ENCODE measurements at places on chromosomes 2 and 18.

DNA sequence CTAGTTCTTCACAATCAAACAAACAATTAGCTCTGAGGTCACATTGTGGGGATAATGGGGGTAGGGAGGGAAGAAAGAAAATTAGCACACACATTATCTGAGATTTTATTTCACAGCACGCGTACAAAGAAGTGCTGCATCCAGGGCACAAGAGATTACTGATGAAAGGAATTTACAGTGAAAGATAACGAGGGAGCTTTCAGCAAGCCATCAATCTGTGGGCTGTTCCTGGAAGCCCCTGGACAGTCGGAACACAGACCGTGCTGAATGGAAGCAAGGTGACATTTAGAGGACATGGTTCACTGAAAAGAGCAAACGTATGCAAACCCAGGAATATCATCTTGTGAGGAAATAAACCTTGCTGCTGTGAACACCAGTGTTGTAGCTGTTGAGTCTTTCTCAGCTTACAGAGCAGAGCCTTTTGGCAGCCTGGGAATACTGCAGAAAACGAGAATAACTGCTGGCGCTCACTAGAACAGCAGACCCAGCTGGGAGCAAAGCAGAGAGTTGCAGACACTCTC, 63.2 kb downstream of the SCG2 start:
- no peak for DNase-seq

DNA sequence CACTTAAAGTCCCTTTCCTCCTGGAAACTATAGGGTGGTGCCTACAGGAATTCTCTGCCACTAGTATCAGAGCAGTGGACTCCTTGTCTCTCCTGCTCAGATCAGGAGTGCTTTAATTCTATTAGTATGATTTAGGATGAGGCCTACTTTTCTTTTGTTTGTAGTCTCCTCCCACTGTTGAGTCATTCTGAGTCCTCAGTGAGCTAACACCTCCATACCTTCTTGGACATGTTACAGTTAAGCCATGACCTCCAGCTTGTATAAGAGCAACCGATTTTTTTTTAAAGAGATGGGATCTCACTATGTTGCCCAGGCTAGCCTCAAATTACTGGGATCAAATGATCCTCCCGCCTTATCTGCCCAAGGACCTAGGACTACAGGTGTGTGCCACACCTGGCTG, 48.7 kb upstream of the OTOF start:
- no peak for DNase-seq

DNA sequence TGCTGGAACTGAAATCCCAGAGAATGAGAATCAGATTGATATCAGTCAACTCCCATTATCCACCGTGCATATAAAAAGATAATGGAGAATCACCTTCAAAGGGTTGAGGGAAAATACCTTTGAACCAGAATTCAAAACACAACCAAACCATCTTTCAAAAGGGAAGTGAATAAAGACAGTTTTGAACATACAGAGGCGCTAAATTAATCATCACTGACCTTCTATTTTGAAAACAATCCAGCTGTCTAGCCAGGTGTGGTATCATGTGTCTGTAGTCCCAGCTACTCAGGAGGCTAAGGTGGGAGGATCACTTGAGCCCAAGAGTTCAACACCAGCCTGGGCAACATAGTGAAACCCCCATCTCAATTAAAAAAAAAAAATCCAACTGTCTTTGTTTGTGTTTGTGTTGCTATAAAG, 63.6 kb downstream of the TRABD2A start:
- DNase-seq = no peak

DNA sequence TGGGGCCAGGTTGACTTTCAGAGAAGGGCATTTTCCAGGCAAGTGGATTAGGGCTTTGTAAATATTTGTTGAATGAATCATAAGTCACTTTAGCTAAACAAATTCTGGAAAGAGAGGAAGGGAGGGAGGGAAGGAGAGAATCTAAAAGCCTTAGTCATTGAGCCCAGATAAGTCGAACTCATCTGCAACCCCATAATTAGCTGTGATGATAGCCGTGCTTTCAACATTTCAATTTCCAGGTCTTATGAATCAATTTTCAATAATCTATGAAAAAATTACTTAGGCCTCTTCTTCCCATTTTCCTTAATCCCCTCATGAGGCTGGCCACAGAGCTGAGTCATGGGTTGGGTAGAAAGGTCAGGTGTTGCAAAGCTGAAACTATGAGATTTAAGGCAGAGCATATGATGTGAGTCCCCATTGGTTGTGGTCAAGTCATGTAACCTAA, 111.9 kb upstream of the MAPRE2 start:
- peak; percentile 9 for DNase-seq

DNA sequence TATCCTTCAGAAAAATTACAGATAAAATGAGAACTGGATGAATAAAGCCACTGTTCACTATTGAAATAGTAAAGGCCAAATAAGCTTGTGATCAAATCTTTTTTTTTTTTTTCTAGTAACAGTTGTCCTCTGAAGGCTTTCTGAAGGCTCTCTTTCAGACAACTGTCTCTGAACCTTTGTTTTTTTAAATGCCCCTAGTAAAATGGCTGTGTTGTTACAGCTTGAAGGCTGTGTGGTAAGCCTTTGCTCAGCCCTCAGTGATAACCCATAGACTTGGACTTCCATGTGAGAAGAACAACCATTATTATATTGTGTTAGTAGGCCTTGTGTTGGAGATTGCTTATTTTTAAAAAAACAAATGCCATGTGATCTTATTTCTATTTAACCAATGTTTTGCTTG, 17.6 kb downstream of the FMNL2 start:
- no peak for DNase-seq

DNA sequence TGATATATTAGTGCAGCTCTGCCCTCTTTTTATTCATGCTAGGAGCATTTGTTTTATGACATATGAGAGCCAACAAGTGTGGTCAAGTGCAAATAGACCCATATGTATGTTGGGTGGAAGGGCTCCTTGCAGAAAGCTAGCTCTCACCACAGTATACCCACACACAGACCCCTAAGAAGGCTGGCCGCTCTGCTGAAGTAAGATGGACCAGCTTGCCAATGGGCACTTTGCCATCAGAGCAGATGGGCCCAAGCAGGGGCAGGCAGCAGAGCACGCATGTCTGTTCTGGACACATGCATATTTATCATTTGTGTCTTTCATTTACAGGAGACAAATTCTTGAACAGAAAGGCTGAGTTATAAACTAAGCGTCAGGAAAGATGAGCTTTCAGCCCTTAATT, 187.5 kb upstream of the DTNA start:
- DNase-seq = no peak

GRCh38 chr2:191797942-191798876, 48.7 kb downstream of the CAVIN2 start:
- DNase-seq = no peak

GRCh38 chr2:3647831-3648651, 10.0 kb upstream of the ALLC start:
- DNase-seq = no peak

GRCh38 chr2:69305712-69306392, 81.2 kb downstream of the GFPT1 start:
- no peak for DNase-seq

DNA sequence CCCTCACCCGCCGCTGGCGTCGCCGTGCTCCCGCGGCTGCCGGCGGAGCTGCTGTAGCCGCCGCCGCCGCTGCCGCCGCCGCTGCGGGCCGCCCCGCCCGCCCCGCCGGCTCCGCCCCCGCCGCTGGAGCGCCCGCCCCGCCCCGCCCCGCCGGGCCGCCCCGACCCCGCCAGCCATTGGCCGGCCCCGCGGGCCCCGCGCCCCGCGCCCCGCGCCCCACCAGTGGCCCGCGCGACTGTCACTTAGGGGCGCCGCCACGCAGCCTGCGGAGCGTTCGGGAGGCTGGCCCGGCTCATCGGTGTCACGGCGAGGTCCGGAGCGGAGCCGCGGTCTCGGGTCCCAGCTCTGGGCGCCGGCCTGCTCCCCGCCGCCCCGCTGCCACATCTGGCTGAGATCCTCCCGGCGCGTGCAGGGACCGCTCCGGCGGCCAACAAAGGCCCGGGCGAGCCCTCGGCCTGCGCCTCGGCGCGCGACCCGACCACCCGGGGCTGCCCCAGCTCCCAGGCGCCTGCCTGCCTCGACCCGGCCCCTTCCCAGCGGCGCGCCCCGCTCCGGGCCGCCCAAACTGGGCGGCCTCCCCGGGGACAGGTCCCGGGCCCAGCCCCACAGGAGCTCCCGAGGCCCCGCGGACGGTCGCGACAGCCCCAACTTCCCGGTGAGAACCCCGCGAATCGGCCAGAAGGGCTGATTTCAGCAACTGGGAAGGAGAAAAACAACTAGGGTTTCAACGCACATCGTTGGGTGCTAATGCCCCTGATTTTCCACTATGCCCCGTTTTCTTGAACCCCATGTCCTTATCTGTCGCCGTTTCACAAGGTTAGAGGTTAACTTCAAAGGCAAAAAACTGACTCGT, at the start of gene MGAT4A:
TSS of gene MGAT4A (minus strand) at position 92 of the 853 bp plus-strand sequence. CDS start 4,800 bp downstream, outside the sequence.
- DNase-seq = peak; percentile 59

DNA sequence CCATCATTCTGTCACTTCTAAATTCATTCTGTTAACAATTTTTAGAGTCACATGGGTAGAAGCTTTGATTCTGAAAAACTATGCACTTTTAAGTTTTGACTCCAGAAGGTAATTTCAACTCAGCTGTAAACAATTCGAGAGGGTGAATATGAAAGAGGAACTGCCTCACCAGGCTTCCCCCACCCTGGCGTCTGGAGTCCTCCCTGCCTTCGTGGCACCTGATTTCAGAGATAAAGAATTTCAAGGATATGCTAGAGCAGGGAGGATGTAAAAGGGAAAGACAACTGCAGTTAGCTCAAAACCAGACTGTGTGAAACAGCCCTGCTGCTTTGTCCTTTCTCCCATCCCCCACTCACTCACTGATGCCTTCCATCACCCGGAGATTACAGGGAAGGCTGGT, 40.7 kb downstream of the ONECUT2 start:
- no peak for DNase-seq

- DNase-seq = no peak
Measured at GRCh38 chr2:203894262-203894661, 26.7 kb downstream of the CTLA4 start.

- no peak for DNase-seq
Measured at GRCh38 chr2:224668123-224668909, 47.8 kb downstream of the CCDC195 start.

DNA sequence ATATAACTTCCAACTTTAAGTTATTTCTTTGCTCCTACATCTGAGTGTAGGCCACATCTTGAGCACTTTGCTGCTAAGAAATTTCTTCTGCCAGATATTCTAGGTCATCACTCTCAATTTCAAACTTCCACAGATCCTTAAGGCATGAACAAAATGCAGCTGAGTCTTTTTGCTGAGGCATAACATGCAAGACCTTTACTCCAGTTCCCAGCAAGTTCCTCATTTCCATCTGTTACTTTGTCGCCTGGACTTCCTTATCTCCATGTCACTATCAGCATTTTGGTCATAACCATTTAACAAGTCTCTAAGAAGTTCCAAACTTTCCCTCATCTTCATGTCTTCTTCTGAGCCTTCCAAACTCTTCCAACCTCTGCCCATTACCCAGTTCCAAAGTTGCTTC, 1077.3 kb upstream of the TMEFF2 start:
- no peak for DNase-seq

- DNase-seq = peak; percentile 98
Measured at GRCh38 chr2:17643031-17643615, 102.6 kb downstream of the VSNL1 start.

- DNase-seq = no peak
Measured at GRCh38 chr2:3290655-3291054, 87.0 kb downstream of the EIPR1 start.

DNA sequence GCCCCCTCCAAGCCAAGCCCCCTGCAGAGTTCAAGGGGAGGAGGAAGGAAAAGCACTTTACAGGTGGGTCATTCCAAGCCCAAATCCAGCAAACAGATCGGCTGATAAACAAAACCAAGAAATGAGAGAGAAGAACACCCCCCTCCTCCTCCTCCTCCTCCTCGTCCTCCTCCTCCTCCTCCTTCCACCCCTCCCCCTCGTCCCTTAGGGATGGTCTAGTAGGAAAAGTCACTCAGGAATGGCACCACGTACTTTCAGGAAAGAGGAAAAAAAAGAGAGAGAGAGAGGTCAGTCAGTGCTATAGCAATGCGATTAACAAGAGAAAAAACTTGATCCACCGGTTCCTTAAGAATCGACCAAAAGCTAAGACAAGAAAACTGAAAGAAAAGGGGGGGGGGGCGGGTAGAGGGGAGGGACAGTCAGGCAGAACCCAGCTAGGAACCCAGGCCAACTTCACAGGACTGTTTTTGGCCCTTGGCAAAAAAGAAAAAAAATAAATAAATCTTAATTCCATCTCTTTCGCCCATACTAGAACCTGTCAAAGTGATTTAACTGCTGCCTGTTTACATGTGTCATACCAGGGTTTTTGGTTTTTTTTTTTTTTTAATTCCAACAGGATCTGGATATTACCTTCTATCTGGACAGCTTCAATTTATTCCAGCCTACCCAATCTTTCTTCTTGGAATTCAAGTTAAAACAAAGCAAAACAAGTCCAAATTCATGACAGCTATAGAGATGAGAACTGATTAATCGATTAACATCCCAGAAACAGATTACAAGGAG, 906 bp downstream of the IKZF2 start:
- no peak for DNase-seq

GRCh38 chr18:6785411-6785810, 55.9 kb downstream of the ARHGAP28 start:
- no peak for DNase-seq

DNA sequence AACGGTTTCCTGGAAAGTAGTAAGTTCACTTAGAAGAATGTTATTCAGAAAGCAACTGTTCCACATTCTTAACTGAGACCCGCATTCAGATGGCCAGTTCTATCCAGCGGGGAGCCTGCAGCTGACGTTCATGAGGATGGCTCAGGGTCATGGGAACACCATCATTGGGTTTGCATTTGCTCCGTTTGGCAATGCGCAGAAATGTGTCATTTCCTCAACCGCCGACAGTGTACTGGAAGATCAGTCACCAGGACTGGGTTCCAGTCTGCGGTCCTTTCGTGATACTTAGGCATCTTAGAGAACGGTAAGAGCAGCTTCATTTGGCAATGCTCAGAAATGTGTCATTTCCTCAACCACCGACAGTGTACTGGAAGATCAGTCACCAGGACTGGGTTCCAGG, 104.0 kb downstream of the DNER start:
- no peak for DNase-seq

DNA sequence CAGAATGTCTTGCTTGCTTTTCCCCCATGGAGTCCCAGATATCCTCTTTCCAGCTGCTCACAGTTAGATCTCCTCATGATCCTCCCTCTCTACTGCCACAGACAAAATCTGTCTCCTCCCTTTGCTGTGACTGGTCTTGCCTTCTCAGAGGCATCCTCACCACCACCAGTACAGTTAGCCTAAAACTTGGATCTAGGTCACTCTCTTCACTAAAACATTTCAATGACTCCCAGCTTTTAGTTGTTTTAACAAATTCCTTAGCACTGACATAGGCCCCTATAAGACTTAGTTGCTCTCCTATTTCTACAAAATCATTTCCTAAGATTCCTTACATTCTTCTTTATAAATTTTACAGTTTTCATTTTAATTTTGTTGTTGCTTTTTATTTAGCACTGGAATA, 734.2 kb upstream of the CHAC2 start:
- DNase-seq = no peak

Measured in RKO (cell line).